ENCODE measurements at places on chromosomes 16 and 17.

DNA sequence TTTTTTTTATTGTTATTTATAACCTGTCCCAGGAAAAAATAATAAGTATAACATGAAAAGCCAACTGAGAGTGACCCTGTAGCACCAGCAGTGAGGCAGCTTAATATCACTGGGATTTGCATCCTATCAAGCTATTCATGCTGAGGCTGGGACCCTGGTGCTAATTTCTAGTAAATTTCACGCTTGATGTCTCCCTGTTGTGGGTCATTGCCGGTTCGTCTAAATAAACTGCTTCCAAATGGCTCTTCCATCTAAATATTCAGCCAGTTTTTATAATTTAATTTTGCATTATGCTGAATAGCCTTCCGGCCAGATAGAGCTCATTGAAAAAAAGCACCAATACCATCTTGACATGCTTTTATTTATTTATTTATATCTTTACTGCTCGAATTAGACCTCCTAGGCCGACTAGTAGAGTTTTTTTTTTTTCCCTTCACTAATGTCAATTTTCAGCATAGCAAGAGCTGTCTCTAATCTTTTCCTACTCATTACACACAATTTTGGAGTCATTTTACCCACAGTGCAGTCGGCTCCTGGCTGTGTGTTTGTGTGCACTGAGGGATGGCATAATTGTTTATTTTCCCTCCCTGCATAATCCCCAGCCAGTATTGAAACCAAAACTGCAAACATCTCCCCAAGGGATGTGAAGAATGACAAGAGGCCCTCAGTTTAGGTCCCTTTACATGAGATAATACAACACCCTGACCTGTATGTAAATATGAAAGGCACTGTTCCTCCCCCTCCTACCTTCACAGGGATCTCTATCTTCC lies 168.8 kb downstream of the AATF start:
- DNase-seq, result no peak

GRCh38 chr17:80797741-80798594 lies 193.7 kb upstream of the CHMP6 start:
- DNase-seq, result no peak

DNA sequence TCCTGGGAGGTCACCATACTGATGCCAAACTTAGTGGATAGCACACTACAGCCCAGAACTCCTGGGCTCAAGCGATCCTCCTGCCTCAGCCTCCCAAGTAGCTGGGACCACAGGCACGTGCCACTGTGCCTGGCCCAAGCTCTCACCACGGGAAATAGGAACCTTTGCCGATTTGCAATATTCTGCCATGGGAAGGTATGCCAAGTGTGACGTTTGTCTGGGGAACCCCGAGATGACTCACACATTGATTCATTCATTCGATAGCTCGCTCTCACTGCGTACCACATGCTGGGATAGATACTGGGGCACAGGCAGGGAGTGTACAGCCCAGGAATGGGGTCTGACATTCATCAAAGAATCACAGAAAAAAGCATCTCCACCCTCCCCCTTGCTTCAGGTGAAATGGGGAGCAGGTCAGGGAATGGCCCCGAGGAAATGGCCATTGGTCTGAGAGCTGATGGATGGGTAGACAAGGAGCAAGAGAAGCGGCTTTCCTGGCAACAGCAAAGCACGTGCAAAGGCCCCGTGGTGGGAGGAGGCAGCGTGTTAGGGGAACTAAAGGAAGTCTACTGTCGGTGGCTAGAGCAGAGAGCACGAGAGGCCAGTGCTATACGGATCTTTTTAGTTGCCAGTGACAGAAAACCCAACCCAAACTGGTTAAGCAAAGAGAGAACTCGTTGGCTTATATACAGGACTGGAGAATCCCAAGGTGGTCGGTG lies 44.1 kb downstream of the DNAH17 start:
- no peak for DNase-seq

- DNase-seq, result peak; percentile 4
Observed at GRCh38 chr16:56793492-56793891, 63.6 kb downstream of the NUP93 start.

DNA sequence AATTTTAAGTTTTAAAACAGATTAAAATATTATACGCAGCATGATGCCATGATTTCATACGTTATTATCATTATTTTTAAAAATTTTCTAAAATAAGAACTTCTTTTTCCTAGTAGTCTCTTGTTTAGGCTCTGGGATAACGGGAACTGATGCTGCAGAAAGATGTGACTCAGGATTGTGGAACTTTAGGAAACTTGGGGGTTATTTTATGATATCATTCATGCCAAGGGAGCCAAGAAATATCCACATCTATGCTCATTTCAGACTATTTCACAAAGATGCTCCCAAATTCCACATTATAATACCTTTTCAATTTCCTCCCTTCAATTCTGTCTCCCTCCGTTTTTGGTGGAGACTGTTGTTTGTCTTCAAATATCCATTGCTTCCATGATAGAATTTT lies 236.4 kb downstream of the HS3ST3A1 start:
- DNase-seq, result no peak

- no peak for DNase-seq
Observed at GRCh38 chr16:57146040-57146647, 39.7 kb downstream of the PSME3IP1 start.

GRCh38 chr17:80220054-80220735 lies at the start of the genes SGSH and SLC26A11:
TSS of gene SGSH (minus strand) at chr17:80220333. CDS start at chr17:80220313, 20 bp downstream.
TSS of gene SLC26A11 (plus strand) at chr17:80220427. CDS start at chr17:80221561, 1,134 bp downstream.
- peak; percentile 60 for DNase-seq

DNA sequence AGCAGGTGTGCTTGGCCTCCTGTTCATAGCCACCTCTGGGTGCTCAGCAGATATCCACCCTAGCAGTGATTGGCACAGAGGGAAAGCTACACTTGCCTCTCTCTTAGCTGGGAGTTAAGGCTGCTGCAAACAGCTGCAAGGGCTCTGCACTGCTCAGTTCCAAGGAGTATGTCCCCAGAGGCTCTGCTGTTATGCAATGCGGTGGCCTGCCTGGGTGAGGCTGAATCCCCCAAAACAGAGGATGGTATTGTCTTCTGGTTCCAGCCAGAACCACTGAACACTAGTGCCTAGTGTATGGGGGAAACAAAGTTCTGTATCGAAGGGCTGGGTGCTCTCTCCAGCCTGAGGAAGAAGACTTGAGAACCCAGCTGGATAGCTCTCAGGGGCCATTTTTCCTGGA lies 16.8 kb downstream of the TMEM94 start:
- DNase-seq, result no peak

GRCh38 chr16:56936950-56937349 lies 5.0 kb downstream of the HERPUD1 start:
- no peak for DNase-seq

- no peak for DNase-seq
Observed at GRCh38 chr17:36894925-36895324, 42.4 kb upstream of the LHX1 start.

- DNase-seq, result no peak
Observed at GRCh38 chr16:87648236-87648635, 45.9 kb downstream of the JPH3 start.

DNA sequence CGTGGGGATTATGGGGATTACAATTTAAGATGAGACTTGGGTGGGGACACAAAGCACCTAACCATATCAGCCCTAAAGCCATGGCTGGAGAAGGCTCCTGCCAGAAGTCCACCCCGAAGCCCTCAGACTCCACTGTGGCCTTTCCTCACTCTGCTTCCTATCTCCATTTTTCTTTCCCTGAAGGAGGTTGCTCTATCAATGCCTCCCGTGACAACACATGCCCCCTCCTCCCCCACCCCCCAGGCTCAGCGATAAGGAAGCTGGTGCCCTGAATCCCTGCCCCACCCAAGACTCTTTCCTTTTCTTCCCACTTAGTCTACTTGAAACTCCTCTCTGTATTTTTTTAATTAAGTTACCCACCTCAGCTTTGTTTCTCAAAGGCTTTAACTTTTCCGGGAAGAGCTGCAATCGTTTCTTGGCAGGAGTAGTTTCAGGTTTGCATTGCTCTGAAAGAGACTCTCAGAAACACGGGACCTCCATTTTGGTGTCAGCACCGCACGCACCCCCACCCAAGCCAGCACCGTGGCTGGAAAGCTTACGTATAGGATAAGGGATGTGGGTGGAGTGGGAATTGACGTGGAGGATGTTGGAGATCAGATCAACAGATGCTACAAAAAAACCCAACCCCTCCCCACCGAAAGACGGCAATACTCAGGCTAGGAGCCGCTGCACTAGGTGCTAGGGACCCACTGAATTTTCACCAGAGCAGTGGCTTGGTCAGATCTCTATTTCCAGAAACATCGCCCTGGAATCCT lies 15.2 kb upstream of the CA4 start:
- DNase-seq, result no peak

DNA sequence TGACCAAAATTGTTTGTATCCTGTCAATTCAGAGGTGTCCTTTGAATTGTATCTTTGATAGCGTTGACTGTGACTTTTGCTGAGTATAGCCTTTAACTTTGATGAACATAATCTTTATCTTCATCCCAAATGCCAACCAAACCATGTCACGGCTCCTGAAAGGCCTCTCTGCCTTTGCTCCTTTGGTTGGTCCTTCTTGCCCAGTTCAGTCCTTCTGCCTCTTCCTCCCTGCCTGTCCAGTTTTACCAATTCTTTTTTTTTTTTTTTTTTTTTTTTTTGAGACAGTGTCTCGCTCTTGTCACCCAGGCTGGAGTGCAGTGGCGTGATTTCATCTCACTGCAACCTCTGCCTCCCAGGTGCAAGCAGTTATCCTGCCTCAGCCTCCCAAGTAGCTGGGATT lies 12.9 kb upstream of the VPS4A start:
- DNase-seq, result no peak

GRCh38 chr17:15351925-15352324 lies 10.5 kb upstream of the TEKT3 start:
- DNase-seq, result no peak

- no peak for DNase-seq
Observed at GRCh38 chr17:9228408-9229159, 207.3 kb downstream of the NTN1 start.

- DNase-seq, result no peak
Observed at GRCh38 chr17:73089322-73090317, 2.9 kb downstream of the SLC39A11 start.

DNA sequence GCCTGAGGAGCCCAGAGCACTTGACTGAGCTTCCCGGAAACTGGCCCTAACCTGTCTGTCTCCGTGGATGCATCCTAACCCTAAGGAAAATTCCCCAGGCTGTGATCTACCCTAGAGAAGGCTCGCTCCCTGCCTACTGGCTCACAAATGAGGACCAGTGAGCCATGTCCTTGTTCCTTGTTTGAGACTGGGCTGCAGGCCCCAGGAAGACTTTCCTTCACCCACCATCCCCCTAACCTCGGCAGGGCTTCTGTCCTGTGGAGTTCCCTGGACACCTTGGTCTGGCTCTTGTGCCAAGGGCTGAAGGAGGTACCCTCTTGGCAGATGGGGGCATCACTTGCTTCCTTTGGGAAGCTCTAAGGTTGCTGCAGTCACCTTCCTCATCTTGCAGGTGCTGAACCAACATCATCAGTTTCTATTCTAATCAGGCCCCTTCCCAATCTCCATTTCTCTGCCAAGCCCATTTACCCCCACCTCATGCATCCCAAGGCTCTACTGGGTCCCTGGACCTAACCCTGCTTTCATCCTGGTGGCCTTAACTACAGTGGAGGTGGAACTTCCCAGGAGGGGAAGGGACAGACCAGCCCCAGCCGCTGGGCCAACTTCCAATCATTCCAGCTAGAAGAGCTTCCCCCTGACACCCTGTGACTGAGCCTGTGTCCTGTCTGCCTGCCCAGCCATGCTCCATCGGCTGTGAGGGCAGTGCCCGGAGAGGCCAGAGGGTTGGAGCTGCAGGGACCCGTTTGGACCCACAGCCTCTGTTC lies 12.4 kb downstream of the RNF40 start:
- no peak for DNase-seq

DNA sequence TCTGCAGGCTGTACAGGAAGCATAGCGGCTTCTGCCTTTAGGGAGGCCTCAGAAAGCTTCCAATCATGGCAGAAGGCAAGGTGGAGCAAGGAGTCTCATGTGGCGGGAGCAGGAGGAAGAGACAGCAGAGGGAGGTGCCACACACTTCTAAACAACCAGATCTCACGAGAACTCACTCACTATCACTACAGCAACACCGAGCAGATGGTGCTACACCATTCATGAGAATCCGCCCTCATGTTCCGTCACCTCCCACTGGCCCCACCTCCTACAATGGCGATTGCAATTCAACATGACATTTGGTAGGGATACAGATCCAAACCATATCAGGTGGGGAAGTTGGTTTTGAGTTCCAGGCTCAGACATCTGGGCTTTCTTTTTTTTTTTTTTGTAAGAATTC lies 31.9 kb upstream of the NUDT7 start:
- no peak for DNase-seq

GRCh38 chr17:47338026-47338425 lies 14.3 kb downstream of the EFCAB13 start:
- DNase-seq, result no peak

GRCh38 chr17:71964559-71964958 lies 156.3 kb upstream of the SOX9 start:
- no peak for DNase-seq

DNA sequence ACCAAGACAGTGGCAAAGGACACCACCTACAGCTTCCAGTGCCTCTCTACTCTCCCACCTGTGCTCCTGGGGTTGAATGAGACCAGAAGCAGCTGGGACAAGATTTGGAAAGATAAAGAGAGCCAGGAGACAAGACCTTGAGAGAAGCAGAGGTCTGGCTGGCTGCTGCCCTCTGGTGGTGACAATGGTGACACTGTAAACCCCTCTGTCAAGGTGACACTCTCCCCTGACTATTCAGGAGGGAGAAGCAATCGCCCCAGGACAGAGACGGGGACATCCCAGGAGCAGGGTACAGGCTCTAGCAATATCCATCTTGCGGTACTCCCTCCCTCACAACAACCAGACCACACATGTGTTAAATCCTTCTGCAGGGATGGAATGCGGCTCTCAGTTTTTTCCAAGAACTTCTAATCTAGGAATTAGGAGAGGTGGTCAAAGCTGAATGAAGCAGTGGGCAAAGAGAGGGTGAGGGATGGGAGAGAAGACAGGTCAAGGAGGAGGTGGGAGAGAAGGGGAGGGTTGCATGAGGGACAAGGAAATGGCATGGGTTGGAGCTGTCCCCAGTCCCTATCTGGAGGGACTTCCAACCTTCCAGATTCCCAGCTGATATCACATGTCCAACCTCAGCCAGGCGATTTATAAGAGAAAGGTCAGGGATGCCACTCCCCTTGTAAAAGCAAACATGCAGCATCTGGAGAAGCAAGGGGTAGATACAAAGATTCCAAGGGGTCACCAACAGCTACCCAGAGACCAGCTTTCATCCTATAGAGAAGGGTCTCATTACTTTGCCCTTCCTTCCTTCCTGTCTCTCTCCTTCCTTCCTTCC lies 2.9 kb downstream of the PHOSPHO1 start:
- DNase-seq, result peak; percentile 81

DNA sequence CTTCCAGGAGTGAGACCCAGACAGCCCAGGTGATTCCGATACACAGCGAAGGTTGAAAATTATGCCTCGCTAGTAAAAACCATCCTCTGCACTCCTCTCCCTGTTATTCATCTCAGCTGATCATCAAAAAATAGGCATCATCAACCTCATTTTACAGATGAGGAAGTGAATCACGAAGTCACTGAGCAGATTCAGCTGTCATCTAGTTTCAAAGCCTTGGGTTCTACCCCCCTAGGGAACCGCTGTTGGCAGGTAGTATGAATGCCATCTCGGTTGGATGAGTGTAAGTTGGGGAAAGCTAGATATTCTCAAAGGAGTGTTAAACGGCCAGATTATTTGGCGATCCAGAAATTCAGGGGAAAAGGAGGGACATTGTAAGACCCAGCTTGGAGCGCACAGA lies 2.0 kb downstream of the CRYM start:
- no peak for DNase-seq

Data from CD4-positive, alpha-beta T cell treated with Interleukin-4 for 1 hour (primary cell).